ENCODE measurements at places on chromosomes 2 and 18.

DNA sequence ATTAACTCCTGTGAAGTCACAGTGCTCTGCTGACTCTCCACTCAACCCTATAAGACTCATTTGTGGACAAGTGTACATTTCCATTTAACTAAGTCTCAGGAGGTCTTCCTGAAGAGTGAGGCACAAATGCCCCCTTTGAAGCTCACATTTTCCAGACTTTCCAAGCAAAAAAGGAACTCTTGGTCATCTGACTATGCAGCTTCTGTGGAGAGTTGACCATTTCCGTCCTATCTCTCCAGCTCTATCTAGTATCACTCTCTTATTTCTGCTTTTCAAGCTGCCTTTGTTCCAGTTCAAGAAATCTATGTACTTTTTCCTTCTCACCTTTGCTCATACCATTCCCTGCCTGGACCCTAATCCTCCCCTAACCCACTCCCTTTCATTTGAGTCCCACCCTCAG is 77.0 kb downstream of the ANTXR1 start:
- DNase-seq = no peak

- DNase-seq = no peak
Observed at GRCh38 chr2:196391149-196391479, 219.7 kb upstream of the STK17B start.

DNA sequence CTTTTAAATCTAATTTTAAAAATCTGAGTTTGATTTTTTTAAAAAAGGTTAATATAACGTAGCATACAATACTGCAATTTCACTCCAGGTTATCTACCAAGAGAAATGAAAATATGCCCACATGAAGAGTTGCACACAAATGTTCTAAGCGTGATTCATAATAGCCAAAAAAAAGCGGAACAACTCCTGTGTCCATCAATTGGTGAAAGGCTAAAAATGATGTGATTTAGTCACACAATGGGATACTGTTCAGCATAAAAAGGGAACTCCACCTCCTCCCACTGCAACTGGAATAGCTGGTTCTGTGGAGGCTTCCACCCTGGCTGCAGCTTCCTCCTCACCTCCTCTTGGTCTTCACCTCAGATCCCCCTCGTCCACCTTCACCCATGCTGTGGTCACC is 132.8 kb downstream of the PIK3C3 start:
- no peak for DNase-seq

DNA sequence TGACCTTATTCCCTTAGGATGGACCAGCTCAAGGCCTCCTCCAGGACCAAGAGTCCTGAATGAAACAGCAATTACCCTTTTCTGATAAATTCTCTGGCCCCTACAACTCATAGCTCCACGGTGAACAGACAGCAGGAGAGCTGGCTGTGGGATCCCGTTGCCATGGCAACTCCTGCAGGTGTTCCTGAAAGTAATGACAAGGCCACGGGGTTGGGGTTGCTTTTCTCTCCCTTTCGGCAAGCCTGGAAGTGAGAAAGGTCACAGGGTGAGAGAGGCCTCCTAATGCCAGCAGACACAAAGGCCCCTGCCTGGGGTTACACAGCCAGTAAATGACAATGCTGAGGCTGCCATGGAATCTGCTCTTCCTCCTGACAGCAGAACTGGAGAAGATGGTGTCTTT is 403.0 kb downstream of the NBAS start:
- DNase-seq = no peak

- DNase-seq = no peak
Observed at GRCh38 chr2:237412988-237413776, 782 bp downstream of the COL6A3 start.

DNA sequence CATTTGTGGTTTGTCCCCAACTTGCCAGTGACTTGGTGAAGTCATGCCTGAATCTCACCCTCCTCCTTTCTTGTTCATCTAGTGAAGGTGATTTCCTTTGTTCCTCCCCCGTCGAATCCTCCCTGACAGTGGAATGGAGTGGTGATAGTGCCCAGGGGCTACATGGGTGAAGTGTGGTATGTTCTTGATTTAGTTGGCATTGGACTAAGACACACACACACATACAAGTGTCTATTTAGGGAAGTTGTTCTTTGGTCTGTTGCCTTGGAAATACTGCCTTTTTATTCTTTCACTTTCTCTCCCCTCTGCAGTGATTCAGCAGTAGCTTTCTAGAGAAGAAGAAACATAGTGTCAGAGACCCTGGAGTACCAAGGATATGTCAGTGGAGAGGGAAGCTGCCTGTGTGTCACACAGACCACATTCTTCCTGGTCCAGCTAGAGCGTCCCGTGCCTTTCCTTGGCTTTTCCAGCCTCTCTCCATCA is 10.9 kb downstream of the INPP4A start:
- no peak for DNase-seq
